Stimulated activated naive CD4-positive, alpha-beta T cell treated with Interleukin-2 at 50 U/mL for 16 hours (primary cell): ENCODE measurements at places on chromosomes 13 and 19.

- no peak for DNase-seq
Measured at GRCh38 chr19:10826231-10826630, 9.8 kb downstream of the TMED1 start.

- no peak for DNase-seq
Measured at GRCh38 chr13:83086948-83087347, 795.3 kb downstream of the SLITRK1 start.

DNA sequence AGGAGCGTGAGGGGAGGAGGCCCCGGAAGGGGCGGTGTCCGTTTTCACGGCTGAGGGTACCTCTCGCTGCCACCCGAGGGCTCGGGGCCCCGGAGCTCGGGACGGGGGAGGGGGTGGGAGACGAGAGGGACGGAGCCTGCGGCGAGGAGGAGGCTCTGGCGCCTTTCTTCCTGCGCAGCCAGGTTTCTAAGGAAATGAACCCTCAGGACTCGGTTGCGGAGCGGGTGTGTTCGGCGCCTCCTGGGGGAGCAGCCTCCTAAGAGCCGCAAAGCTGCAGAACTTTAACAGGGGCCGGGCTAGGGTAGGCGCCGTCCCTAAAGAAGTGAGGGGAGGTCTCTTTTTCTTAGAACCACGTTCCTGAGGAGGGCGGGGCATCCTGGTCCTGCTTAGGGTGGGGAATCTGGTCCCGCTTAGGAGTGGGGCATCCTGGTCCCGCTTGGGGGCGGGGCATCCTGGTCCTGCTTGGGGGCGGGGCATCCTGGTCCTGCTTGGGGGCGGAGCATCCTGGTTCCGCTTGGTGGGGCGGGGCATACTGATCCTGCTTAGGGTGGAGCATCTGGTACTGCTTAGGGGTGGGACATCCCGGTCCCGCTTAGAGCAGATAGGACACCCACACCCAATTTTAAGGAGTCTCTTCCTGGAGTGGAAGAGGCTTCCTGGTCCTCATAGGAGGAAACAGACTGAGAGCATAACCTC is 6.2 kb downstream of the SYT5 start:
- no peak for DNase-seq

- no peak for DNase-seq
Measured at GRCh38 chr19:33868076-33868735, 71.5 kb downstream of the KCTD15 start.

DNA sequence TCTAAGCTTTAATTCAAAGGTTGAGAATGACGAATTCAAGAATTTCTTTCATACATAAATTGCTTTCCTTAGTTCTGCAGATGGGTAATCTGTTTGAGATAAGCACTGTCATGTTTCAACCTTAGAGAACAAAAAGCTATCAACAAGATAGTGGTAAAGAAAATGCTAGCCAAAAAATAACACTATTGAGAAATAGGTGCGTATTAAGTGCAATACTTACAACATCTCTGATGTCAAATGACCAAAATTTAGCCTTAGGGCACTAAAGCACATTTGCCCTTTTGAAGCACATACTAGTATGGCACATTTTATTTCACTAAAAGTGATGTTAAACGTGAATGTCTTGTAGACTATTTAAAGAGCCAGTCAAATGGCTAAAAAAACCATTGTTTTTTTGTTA is 4.9 kb downstream of the KBTBD6 start:
- no peak for DNase-seq

DNA sequence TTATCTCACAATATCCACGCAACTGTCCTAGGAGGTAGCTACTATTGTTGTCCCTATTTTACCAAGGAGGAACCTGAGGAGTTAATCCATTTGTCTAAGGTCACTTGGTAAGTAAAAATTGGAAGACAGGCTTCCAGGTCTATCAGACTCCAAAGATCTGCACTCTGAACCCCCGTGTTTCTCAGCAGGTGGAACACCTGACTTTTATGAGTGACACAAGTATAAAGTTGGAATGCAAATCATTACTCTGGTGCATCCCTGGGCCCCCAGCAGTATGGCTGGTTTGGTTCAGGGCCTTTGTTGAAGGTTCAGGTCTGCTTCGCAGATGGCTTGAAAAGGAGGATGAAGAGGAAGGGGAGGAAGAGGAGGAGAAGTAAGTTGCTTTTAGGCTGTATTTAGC is 46.0 kb downstream of the RGCC start:
- DNase-seq = no peak

GRCh38 chr19:42269478-42270345 is 660 bp downstream of the CIC start:
- no peak for DNase-seq

GRCh38 chr13:79492313-79492798 is 11.4 kb downstream of the NDFIP2 start:
- no peak for DNase-seq

GRCh38 chr19:18762125-18763023 is 28.7 kb downstream of the COMP start:
- DNase-seq = no peak

DNA sequence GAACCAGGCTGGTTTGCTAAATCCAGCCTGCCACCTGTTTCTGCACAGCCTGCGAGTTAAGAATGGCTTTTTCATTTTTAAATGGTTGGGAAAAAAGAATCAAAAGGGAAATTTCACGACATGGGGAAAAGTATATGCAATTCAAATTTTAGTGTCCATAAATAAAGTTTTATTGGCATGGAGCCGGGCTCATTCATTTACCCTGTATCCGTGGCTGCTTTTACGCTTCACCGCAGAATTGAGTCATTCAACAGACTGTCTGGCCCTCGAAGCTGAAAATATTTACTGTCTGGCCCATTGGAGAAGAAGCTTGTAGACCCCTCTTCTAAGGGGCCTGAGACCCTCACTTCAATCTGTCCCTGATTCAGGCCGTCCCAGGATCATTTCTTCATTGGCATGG is 26.1 kb downstream of the IER2 start:
- no peak for DNase-seq

- DNase-seq = no peak
Measured at GRCh38 chr13:48866249-48866648, 109.5 kb upstream of the FNDC3A start.

DNA sequence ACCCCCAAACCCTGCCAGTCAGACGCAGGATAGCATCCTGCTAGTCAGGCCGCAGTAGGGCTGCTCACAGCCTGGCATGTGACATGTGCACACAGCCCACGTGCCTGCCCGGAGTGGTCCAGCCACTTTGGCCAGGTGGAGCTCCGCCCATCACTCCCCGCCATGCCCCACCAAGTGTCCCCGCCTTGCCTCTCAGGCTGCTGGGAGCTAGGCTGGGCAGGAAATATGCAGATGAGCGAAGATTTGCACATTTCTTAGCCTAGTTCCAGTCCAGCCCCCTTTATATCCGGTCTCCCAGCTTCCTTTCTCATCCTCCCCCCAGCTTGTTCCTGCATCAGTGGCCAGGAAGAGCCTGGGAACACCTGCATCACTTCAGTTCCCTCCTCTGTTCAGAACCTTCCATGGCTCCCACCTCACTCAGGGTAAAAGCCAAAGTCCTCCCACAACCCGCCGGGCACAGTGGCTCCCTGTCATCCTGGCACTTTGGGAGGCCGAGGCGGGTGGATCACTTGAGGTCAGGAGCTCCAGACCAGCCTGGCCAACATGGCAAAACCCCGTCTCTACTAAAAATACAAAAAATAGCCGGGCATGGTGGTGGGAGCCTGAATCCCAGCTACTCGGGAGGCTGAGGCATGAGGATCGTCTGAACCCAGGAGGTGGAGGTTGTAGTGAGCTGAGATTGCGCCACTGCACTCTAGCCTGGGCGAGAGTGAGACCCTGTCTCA is 2.3 kb upstream of the DOCK6 start:
- no peak for DNase-seq

DNA sequence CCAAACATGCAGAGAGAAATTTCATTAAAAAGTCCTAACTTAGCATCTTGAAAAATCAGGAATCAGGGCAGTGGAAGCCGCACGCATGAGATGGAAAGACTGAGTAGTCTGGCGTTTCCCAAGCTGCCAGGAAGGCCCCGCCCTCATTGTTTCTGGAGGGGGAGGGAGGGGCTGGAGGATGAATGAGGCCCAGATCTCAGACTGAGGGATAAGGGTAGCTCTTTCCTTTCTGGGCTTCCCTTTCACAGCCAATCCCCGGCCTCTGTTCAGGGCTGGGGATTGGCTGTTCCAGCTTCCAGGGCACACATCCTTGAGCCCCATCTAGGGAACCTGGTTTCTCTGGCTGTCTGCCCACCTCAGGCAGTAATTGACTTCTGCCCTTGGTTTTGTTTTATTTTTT is 7.3 kb downstream of the C19orf53 start:
- no peak for DNase-seq

DNA sequence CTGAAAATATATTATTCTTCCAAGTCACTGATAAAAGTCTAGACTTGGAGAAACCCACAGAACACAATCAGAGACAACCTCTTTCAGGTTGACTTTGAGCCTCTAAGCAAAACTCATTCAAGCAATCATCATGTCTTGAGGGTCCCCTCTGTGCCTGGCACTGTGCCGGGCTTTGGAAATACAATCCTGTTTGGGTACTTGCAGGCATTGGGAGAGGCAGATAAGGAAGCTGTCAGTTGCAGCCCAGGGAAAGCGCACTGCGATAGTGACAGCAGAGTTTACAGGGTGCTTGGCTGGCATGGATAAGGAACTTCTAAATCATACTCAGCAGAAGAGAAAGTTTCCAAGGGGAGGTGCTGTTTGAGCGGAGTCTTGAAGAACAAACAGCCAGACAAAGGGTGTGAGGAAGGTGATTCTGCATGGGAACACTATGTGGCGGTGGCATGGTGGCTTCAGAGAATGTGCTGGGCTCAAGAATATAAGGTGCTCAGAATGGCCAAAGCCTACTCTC is 9.1 kb downstream of the SERP2 start:
- DNase-seq = no peak

GRCh38 chr19:13100031-13100588 is 2.5 kb downstream of the LYL1 start:
- peak; percentile 66 for DNase-seq

DNA sequence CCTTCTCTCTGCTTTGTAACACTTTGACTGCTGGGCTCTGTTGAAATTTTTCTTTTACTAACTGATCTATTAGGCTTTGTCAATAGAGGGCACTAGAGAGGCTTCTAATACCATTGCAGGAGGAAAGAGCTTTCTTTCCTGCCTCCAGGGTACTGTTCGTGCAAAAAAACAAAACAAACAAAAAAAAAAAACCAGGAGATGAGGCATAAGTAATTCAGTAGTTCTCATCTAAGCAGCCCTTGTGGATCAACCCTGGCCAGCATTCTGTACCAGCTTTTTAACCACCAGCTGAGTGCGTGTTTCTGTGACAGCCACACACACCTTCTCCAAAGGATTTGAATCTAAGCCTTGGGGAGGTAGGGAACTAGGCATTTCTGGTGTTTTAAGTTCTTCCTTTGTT is 1707.6 kb upstream of the SLC10A2 start:
- DNase-seq = no peak

GRCh38 chr19:41405776-41406175 is 8.2 kb downstream of the BCKDHA start:
- no peak for DNase-seq

DNA sequence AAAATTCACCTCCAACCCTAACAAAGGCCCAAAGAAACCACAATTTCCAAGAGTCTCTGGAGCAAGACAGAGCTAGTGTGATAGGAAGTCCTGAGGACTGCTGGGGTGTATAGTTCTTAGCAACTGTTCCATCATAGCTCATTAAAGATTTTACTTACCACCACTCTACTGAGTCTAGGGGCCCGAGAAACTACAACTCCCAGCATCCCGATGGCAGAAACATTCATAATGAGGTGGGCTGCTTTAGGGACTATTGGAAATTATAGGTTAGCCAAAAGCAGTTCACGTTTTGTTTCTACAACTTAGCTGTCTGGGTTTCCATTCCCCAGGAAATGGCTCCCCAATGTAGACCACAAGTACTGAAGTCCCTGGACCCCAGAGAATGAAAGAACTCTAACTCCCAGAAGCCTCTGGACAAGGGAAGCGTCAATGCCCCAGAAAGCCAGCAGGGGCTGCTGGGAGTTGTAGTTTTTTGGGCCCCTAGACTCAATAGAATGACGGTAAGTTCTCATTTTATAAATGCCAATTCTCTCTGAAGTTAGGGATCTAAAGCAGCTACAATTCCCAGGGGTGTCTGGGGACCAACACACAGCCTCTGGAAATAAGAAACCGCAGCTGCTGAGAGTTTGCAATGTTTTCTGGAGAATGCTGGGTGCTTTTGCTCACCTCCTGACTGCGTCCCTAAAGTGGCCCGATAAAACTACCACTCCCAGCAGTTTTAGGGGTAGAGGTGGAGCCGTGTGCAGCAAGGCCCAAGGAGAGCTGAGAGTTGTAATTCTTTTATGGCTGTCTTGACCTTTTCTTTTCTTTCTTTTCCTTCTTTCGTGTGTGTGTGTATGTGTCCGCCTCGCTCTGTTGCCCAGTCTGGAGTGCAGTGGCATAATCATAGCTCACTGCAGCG is 11.1 kb downstream of the FTL start:
- peak; percentile 16 for DNase-seq

DNA sequence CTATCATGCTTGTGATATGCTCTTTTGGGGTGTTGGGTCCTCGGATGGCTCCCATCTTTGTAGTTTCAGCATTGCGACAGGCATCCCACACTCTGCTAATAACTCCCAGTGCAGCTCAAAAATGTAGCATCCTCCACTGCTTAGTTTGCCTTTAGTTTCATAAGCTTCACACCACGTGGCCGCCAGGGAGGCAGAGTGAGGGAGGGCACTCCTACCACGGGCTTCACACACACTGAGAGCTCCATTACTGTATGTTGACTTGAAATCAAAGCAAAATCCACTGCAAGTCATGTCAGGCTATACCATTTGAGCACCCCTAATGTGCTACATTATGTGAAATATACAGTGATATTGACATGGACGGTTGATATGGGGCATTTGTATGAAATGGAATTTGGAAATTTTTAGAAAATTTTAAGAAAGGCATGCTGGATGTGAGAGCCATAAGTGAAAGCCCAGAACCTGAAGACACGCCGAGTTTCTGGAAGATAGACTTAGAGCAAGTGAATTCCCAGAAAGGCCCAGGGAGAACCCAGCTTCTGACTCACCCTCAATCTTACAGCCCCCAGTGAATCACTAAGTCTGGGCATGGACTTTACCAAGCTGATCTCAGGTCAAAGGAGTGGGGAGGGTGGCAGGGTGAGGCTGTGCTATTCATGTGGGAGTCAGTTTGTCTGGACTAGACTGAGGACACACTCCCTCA is 94.1 kb downstream of the HSPH1 start:
- DNase-seq = no peak
